ENCODE measurements at places on chromosomes 13 and 19. TPM values are rescaled to one million over a fixed set of nuclear protein-coding genes. Genes with fewer than 3 reads are reported as not detected.

Gene RNF17
- 0.28 TPM for total RNA-seq

Gene TTC9B
- total RNA-seq = not detected

Gene MBD3L3
- not detected for total RNA-seq

Gene TYROBP
- not detected for total RNA-seq

Gene SOX1
- total RNA-seq = not detected

Gene LRRC63
- total RNA-seq = not detected

Gene ZNF814
- 5.9 TPM for total RNA-seq
